ENCODE measurements at places on chromosomes 6 and 20.

GRCh38 chr6:21800948-21801438 is 207.4 kb downstream of the SOX4 start:
- peak; percentile 84 for DNase-seq

- DNase-seq: no peak
Observed at GRCh38 chr20:21608777-21609176, 94.9 kb upstream of the NKX2-2 start.

GRCh38 chr20:60001108-60001507 is 42.9 kb downstream of the CDH26 start:
- DNase-seq: peak; percentile 48

- no peak for DNase-seq
Observed at GRCh38 chr6:74289884-74290283, 593.9 kb downstream of the CD109 start.

GRCh38 chr6:81130969-81131368 is 621.5 kb downstream of the TENT5A start:
- no peak for DNase-seq

DNA sequence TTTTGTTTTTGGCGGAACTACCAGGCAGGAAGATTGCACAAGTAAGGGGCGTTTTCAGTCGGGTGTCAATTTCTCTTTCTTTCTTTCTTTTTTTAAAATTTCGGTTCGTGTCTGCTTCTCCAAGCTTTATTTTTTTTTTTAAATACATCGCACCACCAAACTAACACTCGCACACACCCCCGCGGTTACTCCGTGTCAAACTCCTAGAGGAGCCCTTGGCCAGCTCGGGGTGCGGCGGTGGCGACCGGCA is 338 bp downstream of the UTRN start:
- DNase-seq: no peak

DNA sequence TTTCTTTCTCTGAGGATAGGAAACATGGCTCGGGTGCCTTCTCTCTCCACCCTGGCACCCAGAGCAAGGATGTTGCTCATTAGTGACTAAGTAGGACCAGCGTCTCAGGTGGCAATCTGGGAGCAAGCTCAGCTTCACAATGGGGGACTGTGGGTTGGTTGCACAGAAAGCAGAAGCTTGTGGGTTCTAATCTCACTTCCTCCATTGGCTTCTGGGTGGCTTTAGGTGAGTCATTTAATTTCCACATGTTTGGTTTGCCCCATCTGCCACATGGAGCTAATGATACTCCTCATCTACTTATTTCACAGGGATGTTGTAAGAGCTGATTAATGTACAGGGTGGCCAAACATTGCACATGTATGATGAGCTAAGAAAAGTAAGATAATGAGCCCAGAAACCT is 54.8 kb upstream of the AKIRIN2 start:
- DNase-seq: no peak

GRCh38 chr6:23441808-23442461 is 684.1 kb upstream of the NRSN1 start:
- no peak for DNase-seq

- no peak for DNase-seq
Observed at GRCh38 chr6:165645919-165646318, 17.1 kb downstream of the PDE10A start.

DNA sequence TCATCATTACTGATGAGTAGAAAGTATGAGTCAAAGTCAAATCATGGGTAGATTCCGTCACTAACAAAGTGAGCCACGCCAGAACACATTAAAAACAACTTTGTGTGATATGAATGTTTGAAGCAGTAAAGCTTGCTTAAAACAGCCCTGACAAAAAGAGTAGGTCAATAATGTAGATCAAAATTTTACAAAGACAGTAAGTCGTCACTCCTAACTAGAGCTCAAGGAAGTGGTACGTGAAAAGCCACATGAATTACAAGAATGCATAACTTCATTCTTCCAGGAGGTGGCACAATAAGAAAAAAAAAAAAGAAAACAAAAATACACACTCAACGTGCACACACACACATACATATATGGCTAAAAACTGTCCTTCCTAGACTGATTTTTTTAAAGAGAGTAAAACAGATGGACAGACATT is 69.9 kb downstream of the HACE1 start:
- DNase-seq: no peak

DNA sequence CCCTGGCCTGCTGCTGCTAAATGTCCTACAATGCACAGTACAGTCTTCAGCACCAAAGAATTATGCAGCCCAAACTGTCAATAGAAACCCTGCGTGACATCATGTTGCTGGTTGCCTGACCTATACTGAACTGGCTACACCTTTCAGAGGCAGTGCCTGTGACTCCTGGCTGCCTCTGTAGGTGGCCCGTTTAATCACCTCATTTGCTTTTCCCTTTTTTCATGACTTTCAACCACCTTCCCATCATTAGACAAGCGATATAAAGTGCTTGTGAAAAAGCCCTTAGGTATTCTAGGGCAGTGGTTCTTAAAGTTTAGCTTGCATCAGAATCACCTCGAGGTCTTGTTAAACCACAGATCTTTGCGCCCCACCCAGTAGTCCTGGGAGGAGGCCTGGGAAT is 33.0 kb upstream of the RIPOR2 start:
- no peak for DNase-seq

- DNase-seq: no peak
Observed at GRCh38 chr6:19059102-19059501, 672.0 kb downstream of the RNF144B start.

GRCh38 chr6:138724015-138724414 is 49.6 kb upstream of the CCDC28A start:
- no peak for DNase-seq

GRCh38 chr20:62627901-62628612 is 14.2 kb upstream of the SLCO4A1 start:
- no peak for DNase-seq

GRCh38 chr6:46815130-46815529 is 21.9 kb downstream of the MEP1A start:
- no peak for DNase-seq

GRCh38 chr20:15563836-15564235 is 1009.4 kb downstream of the KIF16B start:
- DNase-seq: no peak

DNA sequence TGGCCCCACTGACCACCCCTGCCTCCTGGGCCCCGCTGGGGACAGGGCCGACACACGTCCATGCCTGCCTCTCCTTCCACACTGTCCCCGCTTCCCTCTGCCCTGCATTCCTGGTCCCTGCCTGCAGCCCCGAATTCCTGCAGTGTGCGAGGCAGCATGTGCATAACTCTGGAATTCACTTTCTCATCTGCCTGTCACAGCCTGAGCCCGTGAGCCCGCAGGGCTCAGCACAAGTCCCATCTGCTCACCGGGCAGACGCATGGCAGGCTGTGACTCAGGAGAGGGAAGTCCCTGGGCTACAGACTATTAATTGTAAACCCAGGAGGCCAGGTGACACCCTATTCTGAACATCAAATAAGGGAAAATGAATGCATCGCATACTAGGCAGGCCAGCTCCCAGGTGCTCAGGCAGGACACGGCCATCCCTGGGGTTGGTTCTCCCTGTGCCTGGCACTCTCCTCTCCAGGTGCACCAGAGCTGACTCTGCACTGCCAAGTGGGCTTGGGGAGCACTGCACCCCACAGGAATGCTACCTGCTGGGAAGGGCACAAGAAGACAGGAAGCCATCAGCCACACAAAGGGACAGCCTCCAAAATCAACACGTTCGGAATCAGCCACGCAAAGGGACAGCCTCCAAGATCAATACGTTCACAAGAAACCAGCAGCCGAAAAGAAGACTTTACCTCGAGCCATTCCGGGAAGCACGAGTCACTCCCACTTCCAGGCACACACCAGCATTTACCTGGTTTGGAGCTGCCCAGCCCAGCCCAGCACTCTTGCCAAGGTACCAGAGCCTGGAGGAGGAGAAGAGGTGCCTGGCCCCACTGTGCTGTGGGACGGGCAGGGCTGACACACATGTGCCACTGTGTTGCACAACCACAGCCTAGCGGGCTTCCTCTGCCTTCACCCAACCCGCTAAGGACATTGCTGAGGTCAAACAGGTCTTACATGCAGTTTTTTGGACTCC is 65.9 kb downstream of the DLL1 start:
- no peak for DNase-seq

DNA sequence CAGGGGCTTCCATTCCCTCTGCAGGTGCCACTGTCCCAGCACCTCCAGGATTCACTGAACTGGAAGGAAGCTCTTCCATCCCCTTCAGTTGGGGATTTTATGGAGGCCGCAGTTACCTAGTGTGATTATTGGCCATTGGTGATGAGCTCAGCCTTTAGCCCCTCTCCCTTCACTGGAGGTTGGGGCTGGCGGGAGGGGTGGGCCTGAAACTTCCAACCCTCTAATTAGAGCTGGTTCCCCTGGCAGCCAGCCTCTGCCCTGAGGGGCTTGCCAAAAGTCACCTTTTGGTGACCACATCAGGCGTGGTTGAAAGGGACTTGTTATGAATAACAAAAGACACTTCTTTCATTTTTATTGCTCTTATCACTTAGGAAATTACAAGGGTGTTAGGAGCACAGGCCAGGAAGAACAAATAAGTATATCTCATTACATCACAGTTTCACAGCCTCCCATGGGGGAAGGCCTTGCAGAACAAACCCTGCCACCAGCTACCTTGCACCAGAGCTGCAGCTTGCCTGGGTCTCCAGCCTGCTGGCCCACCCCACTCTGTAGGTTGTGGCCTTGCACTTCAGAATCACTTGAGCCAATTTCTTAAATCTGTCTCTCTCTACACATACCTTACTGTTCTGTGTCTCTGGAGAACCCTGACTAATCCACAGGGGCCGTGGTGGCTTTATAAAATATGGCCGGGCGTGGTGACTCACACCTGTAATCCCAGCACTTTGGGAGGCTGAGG is 5.0 kb downstream of the PYGB start:
- DNase-seq: peak; percentile 16

- DNase-seq: no peak
Observed at GRCh38 chr6:40806256-40806864, 219.2 kb upstream of the LRFN2 start.

- DNase-seq: peak; percentile 15
Observed at GRCh38 chr6:7721649-7722048, 4.2 kb upstream of the BMP6 start.

GRCh38 chr20:54219751-54220426 is 12.0 kb downstream of the PFDN4 start:
- DNase-seq: no peak

DNA sequence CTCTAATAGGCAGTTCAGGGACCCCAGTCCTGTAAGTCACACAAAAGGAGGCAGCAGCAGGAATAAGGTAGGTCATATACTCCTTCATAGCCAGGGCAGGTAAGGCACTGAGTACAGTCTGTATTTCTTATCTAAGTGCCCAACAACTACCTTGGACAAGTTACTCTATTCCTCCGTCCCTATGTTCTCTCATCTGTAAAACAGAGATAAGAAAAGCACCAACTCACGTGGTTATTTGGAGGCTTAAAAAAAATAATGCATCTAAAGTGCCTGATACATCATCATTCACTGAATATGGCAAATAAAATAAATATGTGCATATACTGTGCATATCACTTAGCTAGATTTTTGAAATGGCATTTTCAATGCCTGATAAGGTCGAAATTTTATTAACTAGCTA is 298.1 kb upstream of the CDYL start:
- DNase-seq: no peak

DNA sequence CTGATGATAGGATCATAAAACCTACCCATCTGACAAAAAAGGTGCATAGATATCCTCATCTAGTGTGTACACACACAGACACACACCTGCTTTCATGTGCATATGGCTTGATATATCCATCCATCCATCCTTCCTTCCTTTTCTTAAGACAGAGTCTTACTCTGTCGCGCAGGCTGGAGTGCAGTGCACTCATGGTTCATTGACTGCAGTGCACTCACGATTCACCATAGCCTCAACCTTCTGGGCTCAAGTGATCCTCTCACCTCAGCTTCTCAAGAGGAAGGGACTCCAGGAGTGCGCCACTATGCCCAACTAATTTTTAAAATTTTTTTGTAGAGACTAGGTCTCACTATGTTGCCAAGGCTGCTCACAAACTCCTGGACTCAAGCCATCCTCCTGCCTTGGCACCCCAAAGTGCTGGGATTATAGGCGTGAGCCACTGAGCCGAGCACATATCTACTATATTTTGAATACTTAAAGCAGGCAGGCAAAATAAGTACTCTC is 27.1 kb downstream of the ADNP start:
- no peak for DNase-seq

DNA sequence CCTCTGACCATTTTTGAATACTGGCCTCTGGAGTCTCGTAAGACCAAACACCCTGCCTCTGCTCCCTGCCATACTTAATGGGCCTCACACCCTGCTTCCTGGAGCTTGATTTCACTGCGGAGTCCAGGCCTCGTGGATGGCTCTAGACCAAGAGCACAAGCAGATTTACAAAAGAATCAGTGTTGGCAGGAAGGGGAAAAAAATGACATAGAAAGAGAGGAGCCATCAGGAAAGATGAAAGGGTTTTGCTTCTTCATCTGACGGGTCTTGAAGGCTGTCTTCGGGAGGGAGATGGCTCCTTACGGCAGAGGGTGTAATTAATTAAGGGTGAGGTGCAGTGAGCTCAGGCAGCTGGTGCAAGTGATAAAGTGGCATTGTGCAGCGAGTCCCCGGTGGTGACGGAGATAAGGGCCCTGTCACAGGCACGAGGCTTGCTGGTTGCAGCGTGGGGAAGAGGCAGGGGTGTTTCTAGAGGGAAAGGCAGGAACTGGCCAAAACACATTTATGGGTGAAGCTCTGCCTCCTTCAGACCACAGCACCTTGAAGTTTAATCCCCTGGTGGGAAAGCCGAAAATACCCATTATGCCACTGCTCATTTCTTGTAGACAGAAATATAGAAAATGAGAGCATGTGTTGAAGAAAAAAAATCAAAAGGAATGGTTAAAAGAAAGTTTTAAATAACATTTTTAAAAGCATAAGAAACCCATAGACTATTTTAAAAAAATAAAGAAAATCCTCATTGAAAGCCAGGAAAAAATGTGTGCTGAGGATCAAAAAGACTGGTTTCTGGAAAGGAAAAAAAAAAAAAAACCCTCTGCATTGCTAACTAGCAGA is 128.6 kb upstream of the LRFN2 start:
- no peak for DNase-seq

GRCh38 chr20:402898-403581 is 5.1 kb upstream of the RBCK1 start:
- no peak for DNase-seq

GRCh38 chr20:18139832-18140231 is 2.2 kb downstream of the KAT14 start:
- DNase-seq: no peak

GRCh38 chr6:20415712-20416454 is 14.2 kb downstream of the E2F3 start:
- DNase-seq: no peak

DNA sequence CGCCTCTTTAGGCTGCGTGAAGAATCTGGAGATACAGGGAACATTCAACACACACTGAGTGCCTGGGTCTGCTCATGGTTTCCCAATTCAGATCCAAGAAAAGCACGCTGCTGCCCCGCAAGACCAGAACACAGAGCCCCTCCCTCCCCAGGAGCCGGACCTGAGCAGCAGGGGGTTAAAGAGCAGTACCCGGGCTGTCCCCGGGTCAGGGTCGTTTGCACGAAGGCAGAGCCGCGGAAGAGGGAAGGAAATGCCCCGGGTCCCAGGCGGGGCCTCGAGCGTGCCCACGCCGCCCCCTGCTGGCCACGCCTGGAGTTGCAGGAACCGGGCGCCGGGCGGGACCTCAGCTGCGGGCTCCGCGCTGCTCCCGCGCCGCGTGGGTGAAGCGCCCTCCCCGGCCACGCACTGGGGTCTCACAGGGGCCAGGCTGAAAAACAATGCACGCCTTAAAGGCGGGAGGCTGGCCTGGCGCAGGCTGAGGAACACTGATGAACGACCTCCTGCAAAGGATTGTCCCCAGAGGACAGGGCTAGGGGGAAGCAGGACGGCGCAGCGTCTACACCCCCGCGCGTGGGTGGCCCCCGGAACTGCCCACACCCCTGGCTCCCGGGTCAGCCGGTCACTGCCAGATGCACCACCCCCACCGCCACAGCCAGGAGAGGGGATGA is 48.9 kb downstream of the ANKRD60 start:
- peak; percentile 17 for DNase-seq
